ENCODE measurements at places on chromosomes 7 and 10.

DNA sequence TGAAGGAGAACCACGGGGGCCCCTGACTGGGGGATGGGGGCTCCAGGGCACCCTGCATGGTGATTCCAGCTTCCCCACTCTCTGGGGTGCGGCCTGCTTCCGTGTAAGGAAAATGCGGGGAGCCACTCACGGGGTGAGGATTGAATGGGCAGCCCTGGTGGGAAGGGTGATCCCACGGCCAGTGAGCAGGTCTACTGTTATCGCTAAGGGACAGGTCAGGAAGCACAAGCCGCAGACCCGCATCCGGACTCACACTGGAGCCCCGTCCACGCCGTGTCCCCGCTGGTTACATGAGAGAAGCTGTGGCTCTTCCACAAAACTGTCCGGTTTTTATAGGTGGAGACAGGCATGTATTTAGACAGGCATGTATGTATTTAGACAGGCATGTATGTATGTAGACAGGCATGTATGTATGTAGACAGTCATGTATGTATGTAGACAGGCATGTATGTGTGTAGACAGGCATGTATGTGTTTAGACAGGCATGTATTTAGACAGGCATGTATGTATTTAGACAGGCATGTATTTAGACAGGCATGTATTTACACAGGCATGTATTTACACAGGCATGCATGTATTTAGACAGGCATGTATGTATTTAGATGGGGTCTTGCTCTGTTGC lies 5.7 kb downstream of the PSMG3 start:
- no peak for DNase-seq

DNA sequence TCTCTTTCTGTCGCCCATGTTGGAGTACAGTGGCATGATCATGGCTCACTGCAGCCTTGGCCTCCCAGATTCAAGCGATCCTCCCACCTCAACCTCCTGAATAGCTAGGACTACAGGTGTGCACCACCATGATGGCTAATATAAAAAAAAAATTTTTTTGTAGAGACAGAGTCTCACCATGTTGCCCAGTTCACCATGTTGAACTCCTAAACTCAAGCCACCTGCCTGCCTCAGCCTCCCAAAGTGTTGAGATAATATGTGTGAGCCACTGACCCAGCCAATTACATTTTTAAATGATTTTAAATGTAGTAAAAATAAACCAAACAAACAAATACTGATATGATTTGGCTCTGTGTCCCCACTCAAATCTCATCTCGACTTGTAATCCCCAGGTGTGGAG lies 101.7 kb upstream of the LEP start:
- no peak for DNase-seq

DNA sequence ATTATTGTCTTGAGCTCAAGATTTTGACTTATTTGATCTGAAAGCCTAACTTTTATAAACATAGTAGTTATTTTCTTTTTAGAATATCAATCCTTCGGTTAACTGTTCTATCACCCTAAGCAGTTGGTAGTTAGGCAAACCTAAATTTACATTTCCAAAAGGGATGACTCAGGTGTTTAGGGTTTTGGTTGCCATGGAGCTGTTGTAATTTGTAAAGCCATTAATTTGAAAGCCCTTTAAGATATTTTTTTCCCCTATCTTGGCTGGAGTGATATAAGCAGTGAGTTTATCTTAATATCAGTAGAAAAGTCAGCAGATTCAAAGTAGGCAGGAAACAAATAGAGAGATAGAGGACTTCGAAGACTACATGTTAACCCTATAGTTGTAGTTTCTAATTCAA lies 1472.6 kb upstream of the CELF2 start:
- DNase-seq: no peak

DNA sequence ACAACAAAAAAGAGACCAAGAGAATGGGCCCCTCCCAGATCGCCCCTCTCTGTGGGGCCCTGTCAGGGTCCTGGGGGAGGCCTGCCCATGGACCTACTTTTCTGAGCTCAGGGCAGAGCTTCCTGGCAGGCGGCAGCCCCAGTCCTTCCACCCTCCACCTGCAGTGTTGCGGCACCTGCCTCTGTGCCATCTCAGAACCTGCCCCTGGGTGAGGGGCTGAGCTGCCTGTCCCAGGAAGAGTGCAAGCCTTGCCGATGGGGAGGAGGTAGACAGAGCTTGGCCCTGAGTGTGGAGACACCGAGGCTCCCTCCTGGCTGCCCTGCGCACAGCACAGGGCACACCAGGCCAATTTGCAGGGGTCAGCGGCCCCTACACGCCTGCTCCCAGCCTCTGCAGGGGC lies 67.5 kb downstream of the UNCX start:
- no peak for DNase-seq

DNA sequence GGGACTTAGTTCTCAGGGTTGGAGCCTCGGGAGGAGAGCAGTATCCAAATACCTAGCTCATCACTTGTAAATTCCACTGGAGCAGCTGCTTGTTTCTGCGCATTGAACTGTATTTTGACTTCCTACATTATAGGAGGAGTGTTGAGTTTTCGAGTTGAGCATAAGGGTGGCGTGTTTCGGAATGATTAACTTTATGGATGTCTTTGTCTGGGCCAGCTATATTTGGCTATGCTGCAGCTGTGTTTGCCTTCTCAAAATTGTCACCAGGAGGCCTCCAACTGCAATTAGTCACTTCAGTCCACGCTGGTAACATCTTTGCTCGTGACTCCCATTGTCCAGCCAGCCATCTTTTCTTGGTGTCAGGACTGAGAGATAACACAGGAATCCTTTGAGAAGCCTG lies 9.1 kb downstream of the CELF2 start:
- no peak for DNase-seq

GRCh38 chr10:14806318-14806717 lies 31.5 kb downstream of the CDNF start:
- DNase-seq: no peak

- no peak for DNase-seq
Measured at GRCh38 chr7:98880485-98880884, 2.2 kb downstream of the TRRAP start.

GRCh38 chr7:17769918-17770317 lies 170.4 kb downstream of the SNX13 start:
- DNase-seq: peak; percentile 81

GRCh38 chr7:12490107-12490688 lies 80.3 kb upstream of the SCIN start:
- DNase-seq: peak; percentile 55

DNA sequence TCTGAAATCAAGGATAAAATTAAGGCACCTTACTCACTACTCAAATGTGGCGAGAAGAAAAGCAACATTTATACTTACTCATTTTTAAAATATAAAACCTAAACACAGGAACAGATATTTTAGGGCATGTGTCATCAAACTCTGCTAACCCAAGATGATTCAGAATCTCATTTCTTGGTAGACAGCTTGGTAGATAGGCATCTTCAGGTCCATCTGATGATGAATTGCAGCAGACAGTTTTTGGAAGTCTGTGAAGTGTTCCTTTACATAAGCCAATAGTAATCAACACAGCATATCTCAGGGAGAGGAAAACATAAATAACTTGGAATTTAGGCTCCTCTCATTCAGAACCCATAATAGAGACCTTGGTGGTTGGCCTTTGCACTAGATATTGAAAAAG lies 3.4 kb downstream of the HIPK2 start:
- DNase-seq: no peak

- peak; percentile 74 for DNase-seq
Measured at GRCh38 chr7:130393101-130393561, 12.8 kb downstream of the CPA1 start.

- DNase-seq: no peak
Measured at GRCh38 chr7:44080686-44081265, 1.6 kb downstream of the POLM start.
